ENCODE measurements at places on chromosomes 4 and X.

DNA sequence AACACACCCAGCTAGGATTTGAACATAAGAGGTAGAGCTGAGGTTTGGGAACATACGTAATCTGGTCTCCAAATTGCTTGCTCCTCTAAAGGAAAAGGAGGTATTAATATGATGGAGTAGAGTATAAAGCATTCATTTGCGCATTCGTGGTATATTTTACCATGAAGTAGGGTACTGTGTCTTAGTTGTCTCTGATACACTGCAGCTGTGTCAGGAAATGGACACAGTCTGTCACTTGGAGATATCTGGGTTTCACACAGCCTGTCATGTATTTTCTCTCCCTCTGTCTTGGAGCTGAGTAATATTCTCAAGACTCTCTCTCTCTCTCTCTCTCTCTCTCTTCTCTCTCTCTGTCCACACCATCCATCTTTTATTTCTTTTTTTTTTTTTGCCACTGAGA, 274.8 kb upstream of the UGT8 start:
- DNase-seq, result no peak

DNA sequence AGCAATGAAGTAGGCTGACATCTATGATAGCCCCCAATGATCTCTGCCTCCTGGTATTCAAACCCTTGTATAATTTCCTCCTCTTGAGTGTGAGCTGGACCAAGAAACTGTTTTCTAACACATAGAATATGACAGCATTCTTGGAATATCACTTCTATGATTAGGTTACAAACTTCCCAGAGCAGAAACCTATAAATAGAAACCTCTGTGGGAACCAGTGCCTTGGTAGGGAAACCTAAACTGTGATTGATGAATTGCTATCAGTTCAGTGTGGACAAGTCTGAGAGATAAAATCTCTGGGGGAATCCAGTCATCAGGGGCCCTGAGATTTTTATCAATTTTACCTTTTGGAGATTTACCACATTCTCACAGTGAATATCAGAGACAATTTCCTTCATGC, 756.5 kb upstream of the AGA start:
- no peak for DNase-seq

DNA sequence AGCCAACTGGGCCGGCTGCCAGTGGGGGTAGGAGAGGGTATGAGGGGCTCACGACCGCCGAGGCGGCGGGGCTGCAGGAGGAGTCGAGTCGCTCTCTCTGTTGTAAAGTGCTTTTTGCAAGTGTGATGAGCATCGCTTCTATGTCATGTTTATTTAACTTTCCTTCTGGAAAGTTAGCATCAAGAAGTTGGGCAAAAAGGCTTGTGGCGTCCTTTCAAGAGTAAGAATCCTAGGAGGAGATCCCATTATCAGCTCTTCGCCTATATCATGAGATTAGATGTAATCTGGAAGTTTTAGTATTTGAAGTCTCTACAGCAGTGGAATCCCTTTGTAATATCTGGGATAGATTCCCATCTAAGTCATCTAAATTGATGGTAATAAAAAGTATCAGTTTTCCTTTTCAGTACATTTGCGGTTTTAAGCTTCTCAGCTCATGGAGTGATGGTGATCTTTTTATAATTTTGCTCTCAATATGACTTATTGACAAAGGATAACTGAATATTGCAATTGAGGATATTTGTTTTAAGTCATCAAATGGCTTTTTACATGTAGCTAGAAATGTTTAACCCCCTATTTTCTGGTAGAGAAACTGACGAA, 1.7 kb downstream of the GALNT7 start:
- no peak for DNase-seq

DNA sequence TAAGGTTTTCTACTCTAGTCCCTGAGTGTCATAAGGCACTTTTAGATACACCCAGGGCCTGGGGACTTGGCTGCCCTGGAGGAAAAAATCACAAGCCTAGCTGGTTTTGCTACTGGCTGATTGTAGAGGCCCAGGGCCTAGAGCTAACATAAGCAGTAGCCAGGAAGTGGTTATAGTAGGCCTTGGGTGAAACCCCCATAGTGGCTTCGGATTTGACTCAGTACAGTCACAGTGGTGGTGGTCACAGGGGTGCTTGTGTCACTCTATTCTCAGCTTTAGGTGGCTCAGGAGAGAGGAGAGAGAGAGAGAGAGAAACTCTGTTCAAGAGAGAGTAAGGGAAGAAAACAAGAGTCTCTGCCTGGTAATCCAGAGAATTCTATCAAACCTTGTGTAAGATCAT, 194.5 kb upstream of the EDA2R start:
- no peak for DNase-seq

DNA sequence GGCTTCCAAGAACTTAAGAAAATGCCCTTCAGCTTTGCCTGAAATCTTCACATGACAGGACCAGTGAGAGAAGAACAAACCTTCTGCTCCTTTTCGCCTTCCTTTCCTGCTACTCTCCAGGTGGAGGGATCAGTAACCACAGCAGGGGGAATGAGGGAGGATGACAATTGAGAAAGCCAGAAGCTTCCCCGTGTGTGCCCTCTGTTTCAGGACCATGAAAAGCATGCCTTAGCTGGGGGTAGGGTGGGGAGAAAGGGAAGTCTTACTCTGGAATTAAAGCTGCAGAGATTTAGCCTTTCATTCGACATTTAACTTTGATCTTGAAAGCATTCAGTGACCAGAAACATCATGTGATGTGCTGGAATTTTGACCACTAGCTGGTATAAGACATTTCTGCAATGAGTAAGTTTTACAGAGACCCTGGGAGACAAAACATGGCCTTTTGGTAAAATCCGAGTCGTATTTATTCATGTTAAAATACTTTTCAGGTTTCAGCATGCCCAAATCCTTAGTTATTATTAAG, 10.6 kb upstream of the PUDP start:
- no peak for DNase-seq

GRCh38 chrX:153578200-153578835, 20.6 kb downstream of the CCNQ start:
- DNase-seq, result no peak

GRCh38 chr4:45293335-45293734, 567.0 kb upstream of the GNPDA2 start:
- DNase-seq, result no peak

DNA sequence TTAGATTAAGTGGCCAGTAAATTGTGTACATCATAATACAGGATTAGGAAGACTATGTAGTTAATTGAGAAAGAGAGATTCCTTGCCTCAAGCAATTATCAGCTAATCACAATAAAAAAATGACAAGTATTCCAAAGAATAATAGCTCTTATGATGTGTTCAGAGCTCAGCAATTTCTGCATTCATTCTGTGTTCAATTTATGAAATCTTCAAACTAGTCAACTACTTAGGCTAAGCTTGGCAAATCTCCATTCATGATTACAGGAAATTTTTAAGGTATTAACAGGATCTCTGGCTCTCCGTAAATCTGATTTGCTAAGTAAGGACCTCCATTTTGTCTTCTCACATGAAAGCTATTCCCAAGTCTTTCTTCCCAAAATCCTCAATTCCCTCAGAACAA, 256.9 kb upstream of the TEX13A start:
- DNase-seq, result no peak

- DNase-seq, result peak; percentile 20
Observed at GRCh38 chr4:146638786-146639505, at the start of gene POU4F2. TSS of gene POU4F2 (plus strand) at chr4:146638893. CDS start at chr4:146639141, 248 bp downstream.

DNA sequence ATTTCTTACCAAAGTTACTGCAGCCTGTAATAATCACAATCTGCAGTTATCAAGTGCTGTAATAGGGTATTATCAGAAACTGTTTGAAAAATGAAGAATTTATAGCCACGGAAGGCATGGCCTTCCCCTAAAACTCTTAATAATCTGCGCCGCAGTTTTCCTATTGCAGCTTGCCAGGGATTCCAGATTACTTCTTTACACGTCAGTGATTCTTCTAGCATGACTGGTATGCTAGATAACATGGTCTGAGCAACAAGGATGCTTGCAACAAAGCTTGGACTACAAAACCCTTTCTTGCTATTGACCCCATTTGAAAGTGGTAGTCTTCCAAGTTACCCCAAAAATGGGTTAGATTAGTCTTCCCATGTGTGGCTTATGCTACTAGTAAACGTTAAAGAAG, 47.2 kb upstream of the GK2 start:
- no peak for DNase-seq

- DNase-seq, result peak; percentile 64
Observed at GRCh38 chr4:168408620-168409019, 71.7 kb downstream of the DDX60L start.

GRCh38 chr4:148044912-148045352, 313.0 kb downstream of the ARHGAP10 start:
- DNase-seq, result no peak

DNA sequence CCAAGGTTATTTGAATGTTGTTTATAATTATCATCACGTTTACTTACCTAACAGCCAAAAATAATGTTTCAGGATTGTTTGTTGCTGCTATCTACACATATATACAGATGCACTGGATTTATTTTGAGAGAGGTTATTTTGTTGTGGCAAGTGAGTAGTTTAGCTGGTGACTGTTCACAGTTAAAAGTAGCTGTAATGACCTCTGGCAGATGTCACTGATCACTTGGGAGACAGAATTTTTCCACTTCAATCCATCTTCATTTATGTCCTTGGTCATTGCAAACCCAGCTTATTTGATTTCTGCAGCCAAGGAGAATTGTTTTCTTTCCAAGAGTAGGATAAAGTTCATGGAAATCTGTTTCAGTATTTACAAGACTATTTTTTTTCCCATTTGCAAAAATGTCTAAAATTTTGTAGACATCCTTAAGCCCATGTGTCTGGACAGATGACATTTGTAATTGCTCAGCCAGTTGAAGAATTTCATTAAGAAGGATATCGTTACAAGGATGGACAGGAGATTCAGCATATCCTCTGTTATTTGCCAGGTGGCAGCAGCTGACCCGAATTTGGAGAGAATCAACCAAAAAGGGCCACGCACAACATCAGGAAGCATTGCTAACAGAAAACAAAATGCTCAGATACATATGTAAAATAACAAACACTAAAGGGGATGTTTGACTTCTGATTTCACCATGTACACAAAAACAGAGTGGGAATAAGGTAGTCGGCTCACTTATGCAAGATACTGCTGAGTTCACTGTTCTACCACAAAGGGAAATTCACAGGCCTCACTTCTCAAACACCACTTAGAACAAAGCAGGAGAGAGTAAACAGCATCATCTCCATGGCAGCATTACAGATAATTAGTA, 64.5 kb downstream of the GPRIN3 start:
- DNase-seq, result peak; percentile 35

GRCh38 chrX:20445109-20445508, 178.4 kb upstream of the RPS6KA3 start:
- DNase-seq, result no peak
